ENCODE measurements at places on chromosomes 1 and 21.

DNA sequence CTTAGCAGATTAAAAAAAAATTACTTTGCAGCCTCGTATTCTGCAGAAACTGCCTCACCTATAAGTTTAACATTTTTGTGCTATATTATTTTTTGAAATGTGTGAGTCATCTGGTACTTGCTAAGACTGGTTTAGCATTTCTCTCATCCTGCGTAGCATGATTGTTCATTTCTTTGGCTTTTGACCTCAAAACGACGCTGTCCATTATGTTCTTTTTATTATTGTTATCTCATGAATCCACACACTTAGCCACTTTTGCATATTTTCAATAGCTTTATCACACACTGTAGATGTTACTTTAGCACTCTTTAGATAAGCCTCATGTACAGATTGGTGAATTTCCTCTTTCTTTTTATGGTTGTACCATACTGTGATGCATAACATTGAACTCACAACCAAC is 1004.9 kb upstream of the NCAM2 start:
- DNase-seq: no peak

DNA sequence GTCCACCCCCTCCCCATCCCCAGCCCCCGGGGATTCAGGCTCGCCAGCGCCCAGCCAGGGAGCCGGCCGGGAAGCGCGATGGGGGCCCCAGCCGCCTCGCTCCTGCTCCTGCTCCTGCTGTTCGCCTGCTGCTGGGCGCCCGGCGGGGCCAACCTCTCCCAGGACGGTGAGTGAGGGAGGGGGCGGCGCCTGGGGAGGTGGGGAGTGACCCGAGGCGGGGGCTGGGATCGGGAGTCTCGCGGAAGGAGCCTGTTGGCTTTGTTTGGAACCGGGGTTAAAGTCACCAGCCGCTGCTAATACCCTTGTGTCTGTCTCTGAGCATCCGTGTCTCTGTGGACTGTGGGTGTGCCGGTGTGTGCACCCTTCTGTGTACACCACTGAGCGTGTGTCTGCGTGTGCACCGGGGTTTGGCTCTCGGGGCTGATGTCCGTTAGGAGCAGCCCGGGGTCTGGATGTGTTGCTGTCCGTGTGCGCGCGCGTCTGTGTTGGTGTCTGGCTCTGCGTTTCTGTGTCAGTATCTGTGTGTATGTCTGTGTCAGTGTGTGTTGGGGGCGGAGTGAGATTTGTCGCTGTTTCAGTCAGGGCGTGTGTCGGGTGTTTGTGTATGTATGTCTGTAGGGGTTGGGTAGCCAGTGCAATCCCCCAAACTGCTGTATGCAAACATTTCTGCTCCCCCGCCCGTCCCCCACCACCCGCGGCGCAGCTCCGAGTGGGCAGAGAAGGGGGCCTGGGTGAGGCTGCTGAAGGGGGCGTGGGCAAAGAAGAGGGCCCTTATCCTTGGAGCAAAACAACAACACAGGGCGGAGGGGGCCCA is 480 bp downstream of the CADM3 start:
- DNase-seq: no peak

- DNase-seq: no peak
Observed at GRCh38 chr21:45602106-45602505, 41.4 kb upstream of the PCBP3 start.

- DNase-seq: no peak
Observed at GRCh38 chr1:228104526-228105269, 1.6 kb upstream of the C1orf35 start.
